ENCODE measurements at places on chromosomes 2 and 18.

- DNase-seq = no peak
Measured at GRCh38 chr2:65914244-65914786, 481.9 kb upstream of the SPRED2 start.

DNA sequence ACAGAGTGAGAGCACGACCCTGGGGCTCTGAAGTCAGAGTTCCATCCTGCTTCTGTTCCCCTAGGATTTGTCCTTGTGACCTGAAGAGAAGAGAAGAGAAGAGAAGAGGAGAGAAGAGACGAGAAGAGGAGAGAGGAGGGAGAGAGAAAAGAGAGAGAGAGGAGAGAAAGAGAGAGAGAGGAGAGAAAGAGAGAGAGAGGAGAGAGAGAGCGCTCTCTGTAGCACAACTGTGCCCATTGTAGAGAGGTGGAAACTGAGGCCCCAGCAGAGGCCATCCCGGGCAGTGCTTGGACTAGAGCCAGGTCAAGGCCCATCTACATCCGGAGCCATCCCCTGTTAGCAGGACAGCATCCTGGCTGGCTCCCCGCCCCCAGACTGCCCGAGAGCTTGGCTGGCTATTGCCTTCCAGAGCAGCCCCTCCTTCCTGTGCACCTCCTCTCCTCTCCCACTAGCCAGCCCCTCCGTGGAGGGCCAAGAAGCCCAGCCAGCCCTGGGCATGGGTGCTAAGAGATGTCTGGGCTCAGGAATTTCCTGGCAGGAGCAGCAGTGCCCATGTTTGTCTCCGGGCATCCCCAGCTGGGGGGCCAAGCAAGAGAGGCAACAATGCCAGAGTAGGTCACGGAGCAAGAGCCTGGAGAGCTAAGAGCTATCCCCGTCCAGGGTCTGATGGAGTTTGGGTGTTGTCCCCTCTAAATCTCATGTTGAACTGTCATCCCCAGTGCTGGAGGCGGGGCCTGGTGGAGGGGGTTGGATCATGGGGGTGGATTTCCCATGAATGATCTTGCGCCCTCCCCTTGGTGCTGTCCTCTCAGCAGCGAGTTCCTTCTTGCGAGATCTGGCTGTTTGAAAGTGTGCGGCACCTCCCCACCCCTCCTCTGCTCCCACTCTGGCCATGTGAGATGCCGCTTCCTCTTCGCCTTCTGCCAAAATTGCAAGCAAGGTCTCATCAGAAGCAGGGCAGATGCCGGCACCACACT lies 18.2 kb upstream of the GPR55 start:
- DNase-seq = no peak

DNA sequence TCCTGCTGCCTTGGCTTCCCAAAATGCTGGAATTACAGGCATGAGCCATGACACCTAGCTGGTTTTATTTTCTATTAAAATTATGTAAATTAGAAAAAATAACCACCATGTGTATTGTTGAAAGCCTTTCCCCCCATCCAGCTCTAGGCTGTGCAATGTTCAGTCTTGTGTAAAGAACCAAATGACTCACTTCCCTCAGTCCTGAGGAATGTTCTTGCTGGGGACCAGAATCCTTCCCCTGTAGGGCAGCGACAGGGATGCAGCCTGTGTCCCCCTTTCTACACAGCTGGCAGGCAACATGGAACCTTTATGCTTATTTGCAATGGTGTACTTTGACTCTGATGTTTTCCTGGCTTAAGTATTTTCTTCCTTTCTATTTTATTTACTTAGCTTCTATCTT lies 29.4 kb downstream of the AOX1 start:
- DNase-seq = no peak

DNA sequence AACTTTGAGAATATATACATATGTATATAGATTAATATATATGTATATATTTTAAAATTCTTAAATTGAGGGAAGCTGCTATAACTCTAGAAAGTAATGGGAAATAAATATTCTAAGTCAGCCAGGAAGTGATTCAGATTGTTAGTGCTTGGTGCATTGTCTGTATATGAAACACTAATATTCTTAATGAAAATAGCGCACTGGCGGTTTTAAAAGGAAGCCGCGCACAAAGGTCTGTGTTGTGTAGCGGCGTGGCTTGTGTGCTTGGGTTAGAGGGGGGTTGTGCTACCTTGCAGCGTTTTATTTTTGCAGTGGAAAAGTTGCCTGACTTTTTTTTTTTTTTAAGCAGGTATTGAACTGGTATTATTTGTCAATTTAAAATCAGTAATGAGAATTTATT lies 11.3 kb downstream of the TSHZ1 start:
- no peak for DNase-seq

- no peak for DNase-seq
Measured at GRCh38 chr18:13395577-13395976, 177.0 kb downstream of the LDLRAD4 start.

DNA sequence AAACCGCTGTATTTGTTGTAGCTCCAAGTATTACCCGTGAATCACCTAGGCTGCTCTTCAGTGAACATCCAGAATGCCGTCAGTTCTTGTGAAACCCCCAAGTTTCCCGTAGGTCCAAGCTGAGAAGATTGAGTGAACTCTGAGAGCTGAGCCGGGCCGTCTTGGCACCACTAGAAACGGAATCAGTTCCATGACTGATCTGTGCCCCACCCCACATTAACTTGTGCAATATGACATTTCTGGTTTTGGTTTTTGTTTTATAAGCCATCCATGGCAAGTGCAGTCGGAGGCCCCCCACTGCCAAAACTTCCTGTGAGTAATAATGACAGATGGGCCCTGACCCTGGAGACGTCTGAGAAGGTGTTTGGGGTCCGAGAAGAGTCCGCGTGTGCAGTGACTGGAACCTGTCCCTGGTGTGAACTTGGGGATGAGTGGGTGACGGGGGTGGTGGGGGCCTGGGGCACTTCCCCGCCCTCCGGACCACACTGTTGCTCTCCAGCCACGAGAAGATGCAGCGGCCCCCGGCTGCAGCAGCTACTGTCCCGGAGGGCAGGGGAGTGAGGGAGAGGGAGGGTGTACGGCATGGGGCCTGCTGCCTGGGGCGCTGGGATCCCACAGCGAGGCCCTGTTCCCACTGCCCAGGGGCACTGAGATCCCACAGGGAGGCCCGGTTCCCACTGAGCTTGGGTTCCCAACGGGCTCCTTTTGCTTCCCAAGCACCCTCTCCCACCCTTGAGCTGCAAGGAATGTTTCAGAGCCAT lies 26.5 kb downstream of the NFATC1 start:
- DNase-seq = no peak

- peak; percentile 6 for DNase-seq
Measured at GRCh38 chr18:607930-608329, 11.1 kb downstream of the CLUL1 start.

DNA sequence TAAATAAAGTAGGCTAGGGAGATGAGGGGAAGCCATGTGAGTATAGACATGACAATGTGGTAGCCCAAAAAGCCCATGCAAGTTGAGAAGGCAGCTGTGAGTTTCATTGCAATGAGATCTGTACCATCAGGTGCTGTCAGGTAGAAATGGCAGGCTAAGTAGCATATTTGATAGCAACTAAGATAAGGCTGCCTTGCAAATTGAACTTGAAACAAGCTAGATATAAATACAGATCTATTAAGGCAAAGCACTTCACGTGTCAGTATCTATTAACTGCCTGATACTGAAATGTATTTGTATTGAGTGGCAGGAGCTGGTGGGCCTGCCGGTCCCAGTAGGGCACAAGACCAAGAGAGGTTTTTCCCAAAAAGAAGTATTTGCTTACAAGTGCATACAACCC lies 419.9 kb downstream of the TDRD15 start:
- no peak for DNase-seq

DNA sequence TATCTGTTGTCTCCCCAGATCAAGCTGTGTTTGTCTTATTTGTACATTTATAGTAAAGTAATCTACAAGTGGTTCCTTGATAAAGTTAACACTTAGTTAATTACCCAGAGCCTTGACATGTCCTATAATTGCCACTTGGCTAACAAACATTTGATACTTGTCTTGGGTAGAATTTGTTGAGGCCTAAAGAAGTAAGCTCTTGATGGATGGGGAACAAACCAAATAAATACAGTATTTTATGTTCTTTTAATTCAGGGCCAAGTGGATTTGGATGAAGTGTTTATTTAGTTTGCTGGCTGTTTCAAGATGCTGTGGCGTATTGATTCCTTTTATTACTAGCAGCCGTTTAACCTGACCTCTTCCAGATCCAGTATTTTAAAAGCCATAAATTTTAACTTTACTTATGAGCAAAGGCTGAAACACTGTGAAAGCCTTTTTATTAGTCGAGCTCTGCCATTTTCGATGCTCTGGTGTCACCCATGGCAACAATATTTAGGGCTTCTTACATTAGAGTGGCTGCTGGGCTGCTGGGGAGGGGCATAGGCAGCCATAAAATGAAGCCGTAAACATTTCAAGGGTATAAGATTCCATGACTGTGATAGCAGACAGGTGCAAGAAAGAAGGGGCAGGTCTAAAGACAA lies 401.6 kb upstream of the NRP2 start:
- no peak for DNase-seq

DNA sequence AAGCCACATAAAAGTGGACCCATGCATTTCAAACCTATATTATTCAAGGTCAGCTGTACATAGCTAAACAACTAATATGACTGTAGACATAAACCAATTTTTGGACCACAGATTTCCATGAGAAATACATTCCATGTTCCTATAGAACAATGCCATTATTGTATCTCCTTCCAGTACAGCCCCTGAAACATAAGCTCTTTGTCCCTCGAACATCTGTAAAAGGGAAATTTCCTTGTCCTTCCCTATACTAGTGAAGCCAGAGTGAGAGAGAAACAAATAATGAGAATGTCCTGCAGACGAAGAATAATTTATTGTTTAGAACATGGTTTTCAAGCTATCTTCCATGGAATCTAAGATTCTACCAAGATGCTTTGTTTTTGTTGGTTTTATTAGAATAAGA lies 75.3 kb downstream of the GORASP2 start:
- DNase-seq = no peak

DNA sequence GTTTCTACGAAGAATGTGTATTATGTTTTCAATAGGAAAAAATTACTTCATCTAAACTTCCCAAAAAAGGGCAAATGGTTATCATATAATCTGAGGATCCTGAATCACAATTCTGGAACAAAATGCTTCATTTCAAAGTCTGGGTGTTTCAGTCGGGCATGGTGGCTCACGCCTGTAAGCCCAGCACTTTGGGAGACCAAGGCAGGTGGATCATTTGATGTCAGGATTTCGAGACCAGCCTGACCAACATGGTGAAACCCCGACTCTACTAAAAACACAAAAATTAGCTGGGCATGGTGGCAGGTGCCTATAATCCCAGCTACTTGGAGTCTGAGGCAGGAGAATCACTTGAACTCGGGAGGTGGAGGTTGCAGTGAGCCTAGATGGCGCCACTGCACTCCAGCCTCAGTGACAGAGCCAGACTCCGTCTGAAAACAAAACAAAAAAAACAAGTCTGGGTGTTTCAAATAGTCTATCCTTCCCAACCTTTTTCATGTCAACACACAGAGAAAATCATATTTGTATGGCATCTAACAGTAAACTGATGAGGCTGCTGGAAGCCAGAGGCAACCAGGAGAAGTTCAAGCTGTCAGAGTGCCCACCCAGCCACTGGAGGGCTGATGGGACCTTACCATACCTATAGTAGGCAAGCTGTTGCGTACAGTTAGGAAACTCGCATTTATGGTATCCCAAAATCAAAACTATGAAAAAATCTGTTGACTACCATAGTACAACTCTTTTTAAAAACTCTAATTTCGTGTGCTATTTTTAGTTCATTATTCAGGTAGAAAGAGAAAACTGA lies 14.6 kb downstream of the NBAS start:
- no peak for DNase-seq

DNA sequence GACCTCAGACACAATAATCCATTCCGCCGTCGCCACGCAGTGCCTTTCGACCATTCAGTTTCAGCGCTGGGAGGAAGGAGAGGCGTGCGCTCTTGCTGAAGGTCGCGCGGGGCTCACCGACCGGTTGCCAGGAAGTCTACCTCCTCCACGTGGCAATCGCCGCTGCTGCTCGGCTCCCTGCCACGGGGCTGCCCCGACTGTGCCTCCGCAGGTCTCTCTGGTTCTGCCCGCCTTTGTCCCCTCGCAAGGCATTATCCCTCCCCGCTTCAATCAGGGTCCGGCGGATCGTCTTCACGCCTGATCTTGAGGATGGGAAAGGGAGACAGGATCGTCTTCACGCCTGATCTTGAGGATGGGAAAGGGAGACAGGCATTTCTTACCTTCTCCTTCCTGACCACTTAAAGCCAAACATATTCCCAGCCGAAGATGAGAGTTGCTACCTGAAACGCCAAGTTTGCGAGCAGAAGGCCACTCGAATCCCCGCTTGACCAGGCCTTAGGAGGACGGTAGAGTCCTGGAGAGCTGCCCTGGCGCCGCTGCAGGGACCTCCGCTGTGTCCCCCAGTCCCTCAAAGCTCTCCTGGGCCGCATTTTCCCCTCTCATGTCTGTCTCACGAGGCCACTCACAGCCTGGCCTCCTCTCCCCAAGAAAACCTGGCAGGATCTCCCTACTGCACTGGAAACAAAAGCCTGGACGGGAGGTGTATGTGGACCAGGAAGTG lies 4.3 kb upstream of the GPR45 start:
- DNase-seq = no peak

GRCh38 chr2:111705239-111705638 lies 178.8 kb downstream of the ANAPC1 start:
- no peak for DNase-seq

DNA sequence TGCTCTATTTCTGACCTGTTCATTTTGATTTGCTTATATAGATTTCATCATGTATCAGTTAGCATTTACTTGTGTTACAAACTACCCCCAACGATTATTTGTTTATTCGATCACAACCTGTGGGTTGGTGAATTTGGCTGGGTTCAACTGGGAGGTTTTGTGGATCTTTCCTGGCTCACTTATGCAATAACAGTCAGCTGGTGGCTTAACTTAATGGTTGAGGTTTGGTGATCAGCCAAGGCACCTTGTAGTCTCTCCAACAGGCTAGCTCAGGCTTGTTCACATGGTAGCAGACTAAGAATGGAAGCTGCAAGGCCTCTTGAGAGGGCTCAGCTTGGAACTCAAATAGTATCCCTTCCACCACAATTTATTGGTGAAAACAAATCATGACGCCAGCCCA lies 5.4 kb upstream of the PUM2 start:
- DNase-seq = no peak

DNA sequence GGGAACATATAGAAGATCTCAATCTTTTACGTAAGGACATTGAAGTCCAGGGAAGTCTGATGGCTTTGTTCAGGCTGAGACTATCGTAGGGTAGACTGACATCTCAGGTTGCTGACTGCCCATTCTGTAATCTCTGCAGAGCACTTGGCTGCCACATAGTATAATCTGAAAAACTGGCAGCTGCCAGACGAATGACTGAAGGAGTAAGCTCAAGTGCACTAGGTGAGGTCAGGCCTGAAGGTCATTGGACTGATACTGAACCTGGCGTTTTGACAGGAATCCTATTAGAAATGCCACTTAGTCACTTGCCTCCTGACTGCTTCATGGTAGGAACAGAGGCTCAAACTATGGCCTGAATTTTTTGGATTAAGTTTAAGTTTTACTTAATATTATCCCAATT lies 23.5 kb downstream of the GPD2 start:
- DNase-seq = no peak

GRCh38 chr2:110748489-110748867 lies 16.1 kb downstream of the ACOXL start:
- peak; percentile 81 for DNase-seq
